ENCODE measurements at places on chromosomes 3 and 15. TPM values are rescaled to one million over a fixed set of nuclear protein-coding genes. Genes with fewer than 3 reads are reported as not detected.

DNA sequence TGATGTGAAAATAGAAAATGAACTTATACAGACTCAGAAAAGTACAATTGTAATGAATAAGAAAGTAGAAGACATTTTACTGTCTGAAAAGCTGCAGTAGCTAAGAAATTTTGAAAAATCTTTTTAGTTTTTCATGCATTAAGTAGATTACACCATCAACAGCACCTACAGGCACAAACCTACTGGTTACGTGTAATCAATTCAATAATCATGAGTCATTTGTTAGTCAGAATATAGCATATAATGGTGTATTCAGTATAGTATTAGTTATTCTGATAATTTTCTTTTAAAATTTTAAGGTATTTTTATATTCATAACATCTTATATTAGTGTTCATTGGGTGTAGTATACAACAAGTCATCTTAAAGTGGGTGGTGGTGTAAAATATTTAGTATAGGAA lies 550.5 kb upstream of the GBE1 start:
- DNase-seq = no peak

Gene PP2D1
- not detected for total RNA-seq

Gene KY
- not detected for total RNA-seq

GRCh38 chr15:77568014-77568972 lies 64.4 kb downstream of the LINGO1 start:
- DNase-seq = no peak

DNA sequence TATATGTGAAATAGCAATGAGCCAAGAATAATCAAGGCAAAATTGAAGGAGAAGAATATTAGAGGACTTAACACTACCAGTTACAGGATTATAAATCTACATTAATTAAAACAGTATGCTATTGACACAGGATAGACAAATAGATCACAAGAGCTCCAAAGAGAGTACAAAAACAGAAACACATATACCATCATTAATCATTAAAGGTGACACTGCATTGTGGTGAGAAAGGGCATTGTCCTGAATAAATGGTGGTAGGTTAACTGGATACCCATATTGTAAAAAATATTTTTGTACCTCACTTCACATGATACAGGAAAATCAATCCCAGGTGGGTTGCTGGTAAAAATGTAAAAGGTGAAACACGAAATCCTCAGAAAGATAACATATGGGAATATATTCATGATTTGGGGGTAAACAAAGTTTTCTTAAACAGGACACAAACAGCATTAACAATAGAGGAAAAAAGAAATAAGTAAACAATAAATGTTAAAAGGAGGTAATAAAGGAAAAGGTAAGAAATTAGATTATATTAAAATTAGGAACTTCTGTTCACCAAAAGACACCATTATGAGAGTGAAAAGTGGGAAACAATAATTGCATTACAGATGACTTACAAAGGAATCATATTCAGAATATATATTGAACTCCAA lies 145.2 kb downstream of the THRB start:
- DNase-seq = no peak

Gene RFT1
- 21.1 TPM for total RNA-seq

Gene GCHFR
- 4.6 TPM for total RNA-seq

DNA sequence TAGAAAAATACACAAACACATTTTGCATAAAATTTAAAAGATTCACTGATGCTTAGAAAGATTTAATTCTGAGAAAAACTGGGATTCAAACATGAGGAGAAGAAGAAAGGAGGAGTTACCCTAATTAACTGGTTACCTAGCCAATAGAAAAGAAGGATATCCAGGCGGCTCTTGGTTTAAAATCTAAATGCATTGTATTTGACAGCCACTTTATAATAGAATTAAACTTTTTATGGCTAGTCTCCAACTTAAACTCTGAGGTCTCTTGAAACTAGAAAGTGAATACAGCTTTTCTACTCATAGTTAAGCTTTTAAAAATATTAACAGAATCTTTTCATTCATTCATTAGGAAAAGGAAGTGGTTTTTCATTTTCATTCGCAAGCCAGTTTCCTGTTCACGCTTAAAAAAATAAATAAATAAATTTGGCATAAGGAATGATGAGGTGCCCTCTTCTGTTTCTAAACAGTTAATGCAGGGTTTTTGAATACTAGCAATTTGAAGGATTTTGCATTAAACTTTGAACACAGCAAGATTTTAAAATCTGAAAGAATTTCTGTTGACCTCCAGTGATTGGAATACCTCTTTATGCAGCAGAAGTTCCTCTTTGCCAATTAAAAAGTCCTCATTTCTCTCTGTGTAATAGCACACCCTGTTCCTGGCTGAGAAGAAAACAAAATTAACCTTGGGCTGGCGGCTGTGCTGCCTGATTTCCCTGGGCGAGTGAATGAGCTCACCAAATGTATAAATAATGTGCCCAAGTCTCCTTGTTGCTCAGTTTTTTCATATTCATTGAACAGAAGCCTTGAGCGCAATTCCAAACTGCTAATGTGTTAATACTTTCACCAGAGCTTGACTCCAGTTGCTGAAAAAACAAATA lies 105.1 kb downstream of the ZMAT3 start:
- no peak for DNase-seq

Gene PRKCD
- 9.9 TPM for total RNA-seq

DNA sequence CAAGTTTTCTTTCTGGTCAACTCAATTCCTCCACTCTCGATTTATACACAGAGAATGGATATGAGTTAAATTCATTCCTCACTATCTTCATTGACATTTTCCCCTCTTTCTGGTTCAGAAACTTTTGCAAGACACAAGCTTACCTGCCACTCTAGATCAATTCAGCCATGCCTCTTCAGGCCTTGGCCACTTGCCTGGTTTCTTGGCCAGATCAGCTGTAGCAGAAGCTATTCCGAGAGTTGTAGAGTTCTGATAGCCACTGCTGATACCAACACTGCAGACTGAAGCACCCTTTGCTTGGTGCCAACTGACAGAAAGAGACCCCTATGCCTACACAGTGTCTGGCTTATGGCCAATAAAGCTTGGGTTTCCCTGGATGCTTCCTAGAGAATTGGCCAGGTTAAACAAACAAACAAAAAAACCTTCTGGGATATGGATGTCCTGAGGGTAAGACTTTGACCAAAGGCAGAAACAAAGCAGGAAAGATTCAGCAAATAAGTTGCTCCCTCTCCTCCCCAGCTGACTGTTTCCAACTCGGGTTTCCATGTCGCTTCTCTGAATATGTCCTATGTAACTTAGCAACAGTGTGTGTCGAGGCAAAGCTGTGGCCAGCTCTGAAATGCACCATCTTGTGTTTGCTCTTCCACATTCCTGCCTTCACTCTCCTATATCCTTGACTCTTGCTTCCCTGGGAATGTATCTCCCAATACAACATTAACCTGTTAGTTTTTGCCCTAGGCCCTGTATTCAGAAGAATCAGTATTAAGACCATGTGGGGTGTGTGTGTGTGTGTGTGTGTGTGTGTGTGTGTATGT lies 521.6 kb downstream of the EPHA3 start:
- no peak for DNase-seq

DNA sequence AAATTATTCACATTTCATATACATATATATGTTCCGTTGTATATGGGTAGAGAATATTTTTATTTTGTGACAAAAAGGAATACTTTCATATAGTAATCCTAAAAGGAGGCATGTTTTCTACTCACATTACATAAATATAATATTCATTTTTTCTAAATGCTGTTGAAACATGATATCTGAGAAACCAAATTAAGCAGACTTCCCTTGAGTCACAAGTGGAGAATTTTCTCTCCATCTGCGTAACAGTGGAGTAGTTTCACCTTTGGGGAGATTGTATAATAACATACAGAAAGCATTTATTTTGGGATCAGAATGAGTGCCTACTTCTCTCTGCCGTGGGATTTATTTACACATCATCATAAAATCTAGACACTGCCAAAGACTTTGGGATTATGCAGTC lies 849.8 kb downstream of the NSUN3 start:
- DNase-seq = no peak

- no peak for DNase-seq
Measured at GRCh38 chr15:66721501-66721937, 19.5 kb downstream of the SMAD6 start.

GRCh38 chr3:135238871-135239614 lies 444.0 kb downstream of the EPHB1 start:
- DNase-seq = no peak

- no peak for DNase-seq
Measured at GRCh38 chr3:128707928-128708494, 18.0 kb upstream of the RAB7A start.

DNA sequence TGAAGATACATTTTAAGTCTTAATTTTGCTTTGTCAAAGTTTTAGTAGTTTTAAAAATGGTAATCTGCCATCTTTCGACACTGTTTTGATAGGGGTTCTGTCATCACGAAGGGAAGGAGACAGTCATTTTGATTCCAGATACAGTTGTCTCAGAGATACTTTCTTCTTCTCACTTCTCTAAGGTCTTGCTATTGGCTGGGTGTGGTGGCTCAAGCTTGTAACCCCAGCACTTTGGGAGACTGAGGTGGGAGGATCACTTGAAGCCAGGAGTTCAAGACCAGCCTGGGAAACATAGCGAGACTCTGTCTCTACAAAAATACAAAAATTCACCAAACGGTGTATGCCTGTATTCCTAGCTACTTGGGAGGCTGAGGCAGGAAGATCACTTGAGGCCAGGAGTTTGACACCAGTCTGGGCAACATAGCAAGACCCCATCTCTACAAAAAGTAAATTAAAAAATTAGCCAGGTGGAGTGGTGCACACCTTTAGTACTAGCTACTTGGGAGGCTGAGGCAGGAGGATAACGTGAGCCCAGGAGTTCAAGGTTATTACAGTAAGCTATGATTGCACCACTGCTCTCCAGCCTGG lies 3.3 kb downstream of the RAB8B start:
- DNase-seq = no peak

DNA sequence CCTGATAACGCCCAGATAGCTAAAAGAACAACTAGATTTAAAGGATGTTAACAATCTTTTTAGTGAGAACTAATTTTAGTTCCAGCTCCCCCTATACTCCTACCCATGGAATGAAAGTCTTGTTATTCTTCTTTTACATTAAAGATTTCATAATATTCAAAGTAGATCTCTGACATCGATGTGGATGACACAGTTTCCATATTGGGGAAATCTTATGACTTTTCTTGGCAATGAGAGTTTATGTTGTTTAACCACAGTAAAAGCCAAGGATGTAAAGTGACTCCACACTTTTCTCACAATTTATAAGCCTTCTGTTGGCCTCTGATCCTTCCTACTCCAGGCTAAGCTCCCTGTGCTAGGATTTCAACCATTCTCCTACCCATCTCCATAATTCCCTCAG lies 332.6 kb upstream of the KCNMB2 start:
- DNase-seq = no peak

Gene CASR
- not detected for total RNA-seq

DNA sequence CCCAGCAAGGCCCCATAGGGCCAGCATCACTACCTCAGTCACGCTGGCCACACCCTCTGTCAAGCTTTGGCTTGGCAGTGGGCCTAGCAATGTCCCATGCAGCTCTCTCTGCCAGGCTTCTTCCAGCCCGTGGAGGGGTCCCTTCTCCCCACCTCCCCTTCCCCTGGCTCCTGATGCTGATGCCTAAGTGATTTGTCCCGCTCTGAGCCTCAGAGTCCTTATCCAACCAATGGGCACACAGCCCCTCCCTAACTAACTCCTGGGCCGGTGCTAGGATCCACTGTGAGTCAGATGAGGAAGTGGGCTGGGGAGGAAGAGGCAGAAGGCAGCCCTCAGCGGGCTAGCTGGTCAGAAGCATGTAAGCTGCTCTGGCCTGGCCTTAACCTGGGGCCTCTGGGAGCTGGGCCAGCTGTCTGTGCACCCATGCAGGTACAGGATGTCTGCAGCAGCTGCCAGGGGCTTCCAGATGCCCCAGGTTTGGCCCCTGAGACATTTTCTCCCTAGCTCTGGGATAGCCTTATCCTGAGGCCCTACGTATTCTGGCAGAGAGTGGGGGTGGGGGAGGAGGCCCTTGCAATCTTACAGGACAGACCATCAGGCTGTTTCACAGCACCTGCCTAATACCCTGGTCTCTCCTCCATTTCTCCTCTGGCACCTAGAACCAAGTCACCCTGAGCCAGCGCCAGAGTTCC lies 740 bp upstream of the ZBTB47 start:
- DNase-seq = no peak

Gene LYZL4
- total RNA-seq = not detected

DNA sequence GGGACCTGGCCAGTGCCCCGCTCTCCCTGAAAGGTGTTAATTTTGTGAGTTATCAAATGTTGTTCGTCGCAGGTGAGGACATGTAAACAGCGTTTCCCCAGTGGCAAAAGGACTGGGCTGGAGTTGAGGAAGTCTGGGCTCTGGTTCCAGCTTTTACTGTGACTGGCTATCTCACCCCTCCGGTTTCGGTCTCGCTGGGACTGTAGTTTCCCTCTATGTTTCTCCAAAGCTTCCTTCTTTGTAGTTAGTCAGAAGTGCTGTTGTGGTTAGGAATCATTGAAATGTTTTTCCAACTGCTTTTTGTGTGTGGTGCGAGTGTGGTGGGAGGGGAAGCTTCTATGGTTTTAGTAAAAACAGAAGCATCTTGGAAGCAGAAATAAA lies 990 bp upstream of the CLDN1 start:
- no peak for DNase-seq

GRCh38 chr3:182399978-182400737 lies 393.1 kb upstream of the ATP11B start:
- no peak for DNase-seq

DNA sequence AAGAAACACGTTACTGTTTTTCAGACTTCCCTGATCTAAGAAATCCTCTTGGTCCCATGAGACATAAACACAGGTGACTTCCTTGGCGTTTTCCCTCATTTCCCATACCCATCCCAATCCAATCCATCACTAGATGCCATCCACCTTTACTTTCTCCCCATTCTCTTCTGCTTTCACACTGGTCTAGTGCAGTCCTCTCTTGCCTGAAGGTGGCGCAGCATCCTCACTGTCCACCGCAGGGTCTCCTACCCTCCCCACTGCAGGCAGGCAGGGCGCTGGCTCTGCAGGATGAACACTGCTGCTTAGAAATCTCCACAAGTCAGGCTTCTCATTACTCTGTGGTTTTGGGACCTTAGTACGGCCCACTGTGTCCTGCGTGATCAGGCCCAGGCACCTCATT lies 58.2 kb downstream of the RAB7A start:
- DNase-seq = peak; percentile 63
